ENCODE measurements at places on chromosomes 12 and 14.
A peak's percentile ranks its signal among the peaks of the same experiment; 100 is the strongest.

- no peak for DNase-seq
- H3K4me3 ChIP-seq: peak overlapping the region; percentile 47
- H3K27ac ChIP-seq: peak overlapping the region; percentile 79
- peaks cover 35% of the 10 kb centered on the region for H3K36me3 ChIP-seq
- peaks cover 14% of the 10 kb centered on the region for H3K4me1 ChIP-seq
- no peaks in the 10 kb centered on the region for H3K27me3 ChIP-seq
Observed at GRCh38 chr12:54258201-54258681, 21.7 kb downstream of the CBX5 start.

DNA sequence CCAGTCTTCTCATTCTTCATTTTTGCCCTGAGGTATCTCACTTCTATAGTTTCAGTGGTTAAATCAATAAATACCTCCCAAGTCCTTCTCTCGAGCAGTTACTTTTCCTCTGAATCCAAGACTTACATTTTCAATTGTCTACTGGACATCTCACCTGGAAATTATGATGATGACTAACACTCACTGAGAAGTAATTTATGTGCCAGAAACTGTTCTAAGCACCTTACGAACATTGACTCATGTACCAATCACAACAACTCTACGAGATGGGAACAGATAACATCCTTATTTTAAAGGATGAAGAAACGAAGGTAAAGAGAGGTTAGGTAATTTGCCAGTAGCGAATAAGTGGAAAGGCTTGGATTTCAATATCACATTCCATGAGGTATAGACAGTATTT is 94.1 kb downstream of the EML5 start:
- no peaks in the 10 kb centered on the region for H3K36me3 ChIP-seq
- no peak overlapping the region for H3K27ac ChIP-seq
- H3K27me3 ChIP-seq: no peaks in the 10 kb centered on the region
- no peak overlapping the region for H3K4me3 ChIP-seq

DNA sequence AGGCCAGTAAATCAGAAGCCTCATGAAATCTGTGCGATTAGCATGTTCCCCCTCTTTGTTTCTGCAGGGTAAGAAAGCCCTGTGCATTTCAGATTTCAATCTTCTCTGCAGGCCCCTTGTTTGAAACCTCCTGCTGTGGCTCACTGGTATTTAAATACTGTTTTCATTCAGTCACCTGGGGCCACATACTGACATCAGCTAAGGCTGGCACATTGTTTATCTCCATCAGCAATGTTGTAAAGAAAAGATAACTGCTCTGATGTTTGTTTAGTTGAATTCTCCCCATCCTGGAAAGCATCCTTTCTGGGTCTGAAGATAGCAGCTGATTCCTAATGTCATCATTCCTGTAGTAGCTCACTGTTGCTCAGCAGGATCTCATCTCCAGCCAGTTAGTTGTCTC is 554.9 kb downstream of the NRXN3 start:
- no peaks in the 10 kb centered on the region for H3K36me3 ChIP-seq
- H3K4me3 ChIP-seq: no peak overlapping the region
- no peak for DNase-seq
- H3K27ac ChIP-seq: no peak overlapping the region
- no peaks in the 10 kb centered on the region for H3K27me3 ChIP-seq

- H3K27me3 ChIP-seq: no peaks in the 10 kb centered on the region
- no peak overlapping the region for H3K27ac ChIP-seq
- no peak overlapping the region for H3K4me3 ChIP-seq
- no peak for DNase-seq
Observed at GRCh38 chr14:55389330-55389729, 22.3 kb downstream of the ATG14 start.

- H3K36me3 ChIP-seq: no peaks in the 10 kb centered on the region
- no peaks in the 10 kb centered on the region for H3K27me3 ChIP-seq
- H3K4me1 ChIP-seq: no peaks in the 10 kb centered on the region
Observed at GRCh38 chr14:86673523-86673969, 1143.6 kb downstream of the FLRT2 start.

- H3K4me1 ChIP-seq: no peaks in the 10 kb centered on the region
- H3K36me3 ChIP-seq: peaks cover 7% of the 10 kb centered on the region
- no peak for DNase-seq
Observed at GRCh38 chr12:99024870-99025269, 379.8 kb downstream of the APAF1 start.

- H3K4me1 ChIP-seq: peaks cover 9% of the 10 kb centered on the region
- no peaks in the 10 kb centered on the region for H3K36me3 ChIP-seq
- no peak overlapping the region for H3K27ac ChIP-seq
- H3K27me3 ChIP-seq: no peaks in the 10 kb centered on the region
- H3K4me3 ChIP-seq: no peak overlapping the region
Observed at GRCh38 chr14:36275741-36276140, 44.7 kb downstream of the MBIP start.

- no peak overlapping the region for H3K27ac ChIP-seq
- DNase-seq: no peak
- no peaks in the 10 kb centered on the region for H3K27me3 ChIP-seq
- no peaks in the 10 kb centered on the region for H3K36me3 ChIP-seq
- H3K4me3 ChIP-seq: no peak overlapping the region
Observed at GRCh38 chr12:25835385-25835784, 123.1 kb upstream of the RASSF8 start.

DNA sequence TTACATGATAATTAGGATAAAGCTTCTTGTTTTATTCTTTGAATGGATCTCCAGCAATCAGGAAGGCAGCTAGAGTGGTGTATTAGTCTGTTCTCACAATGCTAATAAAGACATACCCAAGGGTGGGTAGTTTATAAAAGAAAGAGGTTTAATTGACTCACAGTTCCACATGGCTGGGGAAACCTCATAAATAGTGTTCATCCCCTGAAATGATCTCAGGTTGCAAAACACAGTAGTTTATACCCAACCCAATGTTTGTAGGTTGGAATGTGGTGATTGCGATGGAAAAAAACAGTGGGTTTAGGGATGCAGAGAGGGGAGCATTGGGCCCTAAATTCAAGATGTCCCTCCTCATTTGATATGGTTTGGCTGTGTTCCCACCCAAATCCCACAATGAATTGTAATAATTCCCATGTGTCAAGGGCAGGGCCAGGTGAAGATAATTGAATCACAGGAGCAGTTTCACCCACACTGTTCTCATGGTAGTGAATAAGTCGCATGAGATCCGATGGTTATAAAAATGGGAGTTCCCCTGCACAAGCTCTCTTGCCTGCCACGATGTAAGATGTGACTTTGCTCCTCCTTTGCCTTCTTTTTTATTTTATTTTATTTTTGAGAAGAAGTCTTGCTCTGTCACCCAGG is 11.5 kb downstream of the MUCL1 start:
- H3K4me1 ChIP-seq: no peaks in the 10 kb centered on the region
- no peak overlapping the region for H3K4me3 ChIP-seq
- no peak overlapping the region for H3K27ac ChIP-seq

DNA sequence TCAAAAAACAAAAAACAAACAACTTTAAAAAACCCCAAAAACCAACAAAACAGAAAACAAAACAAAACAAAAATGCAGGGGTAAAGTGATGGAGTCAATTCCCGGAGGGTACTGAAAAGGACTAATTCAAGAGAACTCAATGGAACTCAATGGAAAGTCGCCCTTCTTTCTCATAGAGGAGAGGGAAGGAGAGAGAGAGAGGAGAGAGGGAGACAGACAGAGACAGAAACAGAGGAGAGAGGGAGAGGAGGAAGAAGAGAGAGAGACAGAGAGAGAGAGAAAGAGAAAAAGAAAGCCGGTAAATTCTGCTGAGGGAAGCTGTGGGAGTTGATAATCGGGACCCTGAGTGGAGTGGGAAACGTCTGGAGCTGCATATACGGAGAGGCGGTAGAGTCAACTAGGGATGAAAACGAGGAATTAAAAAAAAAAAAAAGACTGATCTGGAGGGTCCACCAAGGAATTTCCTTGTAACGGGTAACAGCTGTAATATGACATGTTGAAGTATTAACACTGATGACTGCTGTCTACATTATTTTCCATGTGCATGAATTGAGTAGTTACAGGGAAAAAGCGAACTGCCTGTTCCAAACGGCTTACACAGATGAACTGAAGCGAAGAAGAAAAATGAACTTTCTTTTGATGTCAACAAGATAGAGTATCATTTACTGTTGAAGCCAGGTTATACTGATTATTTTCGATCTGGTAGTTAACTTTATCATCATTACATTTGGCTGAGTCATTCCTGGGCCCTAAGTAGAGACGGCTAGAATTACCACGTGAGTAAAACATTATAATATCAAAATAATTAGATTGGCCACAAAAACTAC is 934 bp upstream of the ZC2HC1C start:
- H3K4me3 ChIP-seq: no peak overlapping the region
- H3K27me3 ChIP-seq: no peaks in the 10 kb centered on the region
- H3K4me1 ChIP-seq: peaks cover 2% of the 10 kb centered on the region
- no peak for DNase-seq

GRCh38 chr14:78530078-78530477 is 359.9 kb downstream of the NRXN3 start:
- H3K36me3 ChIP-seq: no peaks in the 10 kb centered on the region
- no peak overlapping the region for H3K4me3 ChIP-seq
- H3K27me3 ChIP-seq: no peaks in the 10 kb centered on the region
- DNase-seq: peak; percentile 56
- no peaks in the 10 kb centered on the region for H3K4me1 ChIP-seq

DNA sequence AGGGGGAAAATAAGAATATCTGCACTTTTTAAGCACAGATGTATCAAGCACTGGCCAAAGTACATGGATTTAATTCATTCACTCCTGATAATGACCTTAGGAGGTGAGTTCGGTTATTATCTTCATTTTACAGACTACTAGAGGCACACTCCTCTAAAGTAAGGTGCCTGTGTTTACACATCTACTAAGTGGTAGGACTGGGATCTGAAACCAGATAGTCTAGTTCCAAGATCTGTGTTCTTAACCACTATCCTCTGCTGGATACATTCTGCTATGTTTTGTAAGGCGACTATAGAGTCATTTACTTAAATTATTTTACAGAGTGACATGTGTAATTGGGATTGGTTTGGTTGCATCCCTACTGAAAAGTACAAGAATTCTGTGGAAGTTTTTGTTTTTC is 175.3 kb downstream of the ESR2 start:
- H3K4me1 ChIP-seq: peaks cover 2% of the 10 kb centered on the region
- H3K27me3 ChIP-seq: no peaks in the 10 kb centered on the region
- H3K27ac ChIP-seq: no peak overlapping the region
- H3K4me3 ChIP-seq: no peak overlapping the region
- 0 out of 2 replicates have a peak, but pooled peaks cover 9% of the 10 kb centered on the region for H3K36me3 ChIP-seq
- no peak for DNase-seq

- no peaks in the 10 kb centered on the region for H3K4me1 ChIP-seq
- no peak for DNase-seq
- no peak overlapping the region for H3K4me3 ChIP-seq
- H3K36me3 ChIP-seq: no peaks in the 10 kb centered on the region
- no peak overlapping the region for H3K27ac ChIP-seq
Observed at GRCh38 chr12:79763766-79764452, 73.1 kb upstream of the PAWR start.

DNA sequence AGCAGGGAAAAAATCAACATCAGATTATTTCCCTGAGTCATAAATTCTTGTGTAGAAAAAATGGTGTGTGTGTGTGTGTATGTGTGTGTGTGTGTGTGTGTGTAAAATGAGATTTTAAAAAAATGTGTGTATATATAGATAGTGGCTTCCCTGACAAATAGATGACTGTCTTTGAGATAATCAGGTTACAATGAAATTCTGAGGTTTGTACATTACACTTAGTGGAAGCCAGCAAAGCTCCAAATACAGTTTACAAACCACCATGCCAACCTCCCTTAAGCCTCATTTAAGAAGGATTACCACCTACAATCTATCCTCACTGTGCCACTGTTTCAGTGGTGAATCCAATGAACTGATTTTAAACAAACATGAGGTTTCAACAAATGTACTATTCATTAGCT is 93.8 kb downstream of the MED13L start:
- H3K27ac ChIP-seq: no peak overlapping the region
- H3K4me3 ChIP-seq: no peak overlapping the region
- no peaks in the 10 kb centered on the region for H3K27me3 ChIP-seq
- no peaks in the 10 kb centered on the region for H3K36me3 ChIP-seq

- H3K4me3 ChIP-seq: no peak overlapping the region
- no peak overlapping the region for H3K27ac ChIP-seq
- DNase-seq: no peak
- H3K4me1 ChIP-seq: no peaks in the 10 kb centered on the region
Observed at GRCh38 chr14:23025151-23025814, 9.4 kb downstream of the PSMB5 start.

GRCh38 chr12:51326698-51327439 is 2.9 kb upstream of the BIN2 start:
- no peak overlapping the region for H3K27ac ChIP-seq
- H3K4me3 ChIP-seq: no peak overlapping the region
- H3K4me1 ChIP-seq: no peaks in the 10 kb centered on the region
- no peak for DNase-seq
- H3K36me3 ChIP-seq: no peaks in the 10 kb centered on the region

DNA sequence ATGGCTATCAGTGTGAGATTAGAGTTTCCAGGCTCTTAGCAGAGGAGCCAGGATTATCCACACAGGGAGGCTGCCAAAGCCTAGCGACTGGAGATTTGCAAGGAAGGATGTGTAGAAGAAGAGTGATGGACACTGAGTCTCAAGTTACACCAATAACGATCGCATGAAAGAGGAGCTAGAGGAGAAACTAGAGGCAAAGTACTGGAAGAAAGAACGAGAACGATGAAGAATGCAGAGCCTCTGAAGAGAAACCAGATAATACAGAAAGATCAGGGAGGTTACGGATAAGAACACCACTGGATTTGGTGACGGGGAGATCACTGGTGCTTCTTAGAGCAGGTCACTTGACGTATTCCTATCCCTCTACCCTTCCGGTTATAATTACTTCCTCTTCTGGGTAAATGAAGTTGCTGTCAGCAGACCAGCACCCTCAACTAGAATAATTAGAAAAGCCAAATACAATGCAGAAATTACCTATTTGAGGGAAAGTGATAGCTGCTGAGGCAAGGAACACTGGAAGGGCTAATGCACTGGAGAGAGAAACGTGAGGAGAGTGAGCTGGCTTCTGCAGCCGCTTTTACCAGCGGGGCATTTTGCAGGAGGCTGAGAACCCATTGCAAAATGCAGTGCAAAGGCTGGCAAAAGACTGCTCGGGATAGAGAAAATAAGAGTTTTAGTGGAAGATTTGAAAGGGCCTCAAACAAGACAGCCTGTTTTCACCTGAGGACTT is 93.1 kb upstream of the HIF1A start:
- no peak for DNase-seq
- no peaks in the 10 kb centered on the region for H3K27me3 ChIP-seq
- peaks cover 10% of the 10 kb centered on the region for H3K4me1 ChIP-seq
- no peaks in the 10 kb centered on the region for H3K36me3 ChIP-seq

DNA sequence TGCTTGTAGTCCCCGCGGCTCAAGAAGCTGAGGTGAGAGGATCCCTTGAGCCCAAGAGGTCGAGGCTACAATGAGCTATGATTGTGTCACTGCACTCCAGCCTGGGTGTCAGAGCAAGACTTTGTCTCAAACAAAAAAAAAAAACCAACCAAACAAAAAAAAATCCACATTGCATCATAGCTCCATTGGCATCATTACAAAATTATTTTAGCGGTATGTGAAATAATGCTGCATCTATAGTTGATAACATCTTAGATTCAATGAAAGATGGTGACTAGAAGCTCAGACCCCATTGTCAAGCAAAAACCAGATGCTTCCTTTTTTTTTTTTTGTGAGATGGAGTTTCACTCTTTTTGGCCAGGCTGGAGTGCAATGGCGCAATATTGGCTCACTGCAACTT is 14.8 kb upstream of the PTHLH start:
- 0 out of 2 replicates have a peak, but pooled peaks cover 3% of the 10 kb centered on the region for H3K36me3 ChIP-seq
- no peak overlapping the region for H3K4me3 ChIP-seq
- H3K27me3 ChIP-seq: no peaks in the 10 kb centered on the region
